ENCODE measurements at places on chromosomes 13 and 19.
A peak's percentile ranks its signal among the peaks of the same experiment; 100 is the strongest.

- no peak for DNase-seq
Observed at GRCh38 chr13:78786459-78786858, 127.5 kb upstream of the OBI1 start.

DNA sequence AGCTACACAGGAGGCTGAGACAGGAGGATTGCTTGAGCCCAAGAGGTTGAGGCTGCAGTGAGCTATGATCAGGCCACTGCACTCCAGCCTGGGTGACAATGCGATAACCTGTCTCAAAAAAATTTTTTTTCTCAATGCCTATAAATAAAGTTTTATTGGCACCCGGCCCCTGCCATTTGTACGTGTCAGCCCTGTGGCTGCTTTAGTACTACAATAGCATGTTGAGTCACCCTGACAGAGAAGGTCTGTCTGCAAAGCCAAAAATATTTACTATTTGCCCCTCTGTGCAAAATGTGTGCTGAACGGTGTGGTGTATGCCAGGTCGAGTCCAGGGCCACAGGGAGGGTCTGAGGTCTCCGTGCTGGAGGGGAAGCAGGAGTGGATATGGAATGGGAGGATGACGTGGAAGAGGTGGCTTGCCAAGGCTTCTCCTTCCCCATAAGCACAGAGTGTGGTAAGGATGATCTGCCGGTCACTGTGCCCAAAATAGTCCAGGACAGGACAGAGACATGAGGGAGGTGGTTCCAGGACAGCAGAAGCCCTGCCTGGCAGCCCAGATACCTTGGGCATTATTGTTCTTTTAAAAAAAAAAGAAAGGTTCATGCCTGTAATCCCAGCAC lies 10.0 kb downstream of the NMRK2 start:
- DNase-seq, result no peak

DNA sequence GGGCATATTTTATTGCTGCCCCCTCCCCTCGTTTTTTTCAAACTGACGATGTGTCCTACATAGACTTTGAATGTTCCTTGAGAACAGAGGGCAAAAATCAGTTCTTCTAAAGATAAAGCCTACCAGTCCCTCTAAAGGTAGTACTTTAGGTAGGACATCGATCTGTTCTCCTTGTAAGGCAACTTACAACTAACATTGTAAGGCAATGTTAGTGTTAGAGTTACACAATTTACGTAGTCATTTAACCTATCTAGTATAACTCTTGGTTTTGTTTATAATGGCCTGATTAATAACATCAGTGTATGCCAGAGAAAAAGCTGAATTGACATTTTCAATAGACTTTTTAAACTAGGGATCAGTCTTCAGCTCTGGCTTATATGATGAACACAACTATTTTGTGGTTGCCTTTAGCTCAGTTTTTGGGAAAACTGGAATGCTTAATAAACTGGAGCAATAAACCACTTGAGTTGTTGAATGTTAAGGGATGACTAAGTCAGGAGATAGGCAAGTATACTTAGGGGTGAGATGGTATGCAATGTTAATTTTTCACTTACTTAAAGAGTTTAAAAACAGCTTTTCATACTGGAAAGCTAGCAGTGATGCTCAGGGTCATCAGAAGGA lies 2.2 kb downstream of the NDFIP2 start:
- no peak for DNase-seq

GRCh38 chr19:4671185-4671851 lies 1.2 kb upstream of the MYDGF start:
- DNase-seq, result no peak

DNA sequence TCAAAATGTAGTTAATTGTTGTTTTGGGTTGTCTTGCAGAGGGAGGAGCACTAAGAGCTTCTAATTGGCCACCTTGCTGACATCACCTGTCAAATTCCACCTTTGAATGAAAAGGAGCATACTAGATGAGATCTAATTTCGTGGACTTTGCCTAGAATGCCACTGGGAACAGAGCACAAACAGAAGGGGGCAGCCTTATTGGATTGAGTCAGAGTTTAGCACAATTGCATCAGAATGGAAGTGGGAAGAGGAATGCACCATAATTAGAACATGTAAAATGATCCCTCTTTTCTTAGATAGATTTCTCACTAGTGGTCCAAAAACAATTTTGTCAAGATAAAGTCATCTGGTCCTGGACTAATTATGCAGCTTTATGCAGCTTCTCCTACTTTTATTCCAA lies 1552.2 kb downstream of the PCDH9 start:
- no peak for DNase-seq

- DNase-seq, result no peak
Observed at GRCh38 chr13:79468819-79469218, 12.1 kb upstream of the NDFIP2 start.

DNA sequence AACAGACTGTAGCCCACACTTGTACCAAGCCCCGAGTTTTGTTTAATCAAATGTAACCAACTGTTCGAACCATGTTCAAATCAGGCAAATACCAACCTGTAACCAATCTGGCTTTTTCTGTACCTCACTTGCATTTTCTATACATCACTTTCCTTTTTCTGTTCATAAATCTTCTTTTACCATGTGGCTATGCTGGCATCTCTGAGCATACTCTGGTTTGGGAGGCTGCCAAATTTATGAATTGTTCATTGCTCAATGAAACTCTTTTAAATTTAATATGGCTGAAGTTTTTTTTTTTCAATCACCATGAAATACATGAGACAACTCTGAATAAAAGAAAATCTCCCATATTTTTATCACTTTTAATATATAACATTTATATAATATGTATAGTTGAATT lies 256.1 kb downstream of the SLITRK6 start:
- no peak for DNase-seq

DNA sequence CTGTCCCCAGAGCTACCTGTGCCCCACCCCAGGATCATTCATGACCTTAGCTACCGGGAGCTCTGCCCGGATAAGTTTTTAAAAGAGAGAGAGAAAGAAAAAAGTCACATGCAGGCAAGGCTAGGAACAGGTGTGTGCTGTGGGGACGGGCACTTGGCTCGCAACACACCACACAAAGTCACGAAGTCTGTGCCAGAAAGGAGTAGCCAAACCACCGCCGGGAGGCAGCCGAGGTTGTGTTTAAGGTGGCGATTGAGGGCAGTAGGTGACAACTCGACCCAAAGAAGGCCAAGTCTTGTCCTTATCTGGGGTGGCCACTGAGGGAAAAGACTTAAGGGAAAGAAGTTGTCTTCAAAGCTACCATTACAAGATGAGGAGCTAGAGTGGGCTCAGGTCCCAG lies 4.6 kb upstream of the TSHZ3 start:
- DNase-seq, result no peak

DNA sequence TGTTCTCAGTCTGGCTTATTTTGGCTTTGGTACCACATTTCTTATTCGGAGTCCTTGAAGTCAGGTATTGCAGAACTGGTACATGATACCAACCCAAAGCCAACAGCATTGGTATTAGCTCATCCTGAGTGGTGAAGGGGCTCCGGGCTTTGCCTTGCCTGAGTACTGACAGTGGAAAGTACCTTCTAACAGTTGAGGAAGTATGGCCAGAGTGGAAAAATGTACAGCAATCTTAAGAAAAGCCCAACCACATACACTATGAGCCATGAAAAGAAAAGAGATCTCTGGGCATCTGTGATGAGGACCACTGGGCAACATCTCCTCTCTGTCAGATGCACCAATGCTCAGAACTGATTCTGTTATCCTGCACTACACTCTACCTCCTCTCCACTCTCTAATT lies 8.3 kb downstream of the LCP1 start:
- no peak for DNase-seq

- no peak for DNase-seq
Observed at GRCh38 chr19:27876489-27876888, 1336.5 kb downstream of the UQCRFS1 start.

GRCh38 chr13:98765996-98766519 lies 13.6 kb upstream of the SLC15A1 start:
- DNase-seq, result no peak

DNA sequence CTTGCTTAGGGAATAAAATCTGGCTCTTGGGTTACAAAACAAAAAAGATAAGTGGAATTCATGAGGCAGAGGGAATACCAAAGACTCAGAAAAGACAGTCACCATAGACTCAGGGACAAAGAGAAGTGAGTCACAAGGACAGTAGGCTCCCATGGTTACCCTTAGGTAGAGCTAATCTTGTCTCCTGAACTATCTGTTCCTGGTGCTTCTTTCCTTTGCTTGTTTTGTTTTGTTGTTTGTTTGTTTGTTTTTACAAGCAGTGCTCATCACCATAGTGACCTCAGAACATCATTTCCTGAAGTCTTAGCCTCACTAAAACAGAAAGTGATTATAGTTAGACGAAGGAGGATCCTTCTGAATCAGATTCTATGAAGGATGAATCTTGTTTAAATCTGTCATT lies 142.3 kb upstream of the SOX21 start:
- DNase-seq, result no peak

GRCh38 chr13:27466513-27466912 lies 16.1 kb upstream of the MTIF3 start:
- DNase-seq, result no peak

DNA sequence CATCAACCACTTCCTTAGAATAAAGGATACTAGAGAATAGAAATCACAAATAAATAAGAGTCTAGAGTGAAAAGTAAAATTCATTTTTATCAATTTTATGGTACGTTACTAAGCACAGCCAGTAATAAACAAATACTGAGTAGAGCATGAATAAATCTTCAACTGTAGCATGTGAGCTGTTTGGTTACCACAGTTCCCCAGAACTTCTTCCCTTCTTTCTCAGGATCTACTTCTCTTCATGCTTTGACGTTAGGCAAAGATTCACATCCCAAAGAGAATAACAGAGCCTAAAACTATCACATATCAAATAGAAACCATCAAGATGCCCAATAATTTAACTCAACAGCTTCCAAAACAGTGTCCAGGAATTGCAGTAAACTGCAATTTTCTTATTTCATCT lies 7.4 kb downstream of the RUBCNL start:
- DNase-seq, result no peak

- no peak for DNase-seq
Observed at GRCh38 chr19:13705928-13706447, 58.3 kb upstream of the MRI1 start.

DNA sequence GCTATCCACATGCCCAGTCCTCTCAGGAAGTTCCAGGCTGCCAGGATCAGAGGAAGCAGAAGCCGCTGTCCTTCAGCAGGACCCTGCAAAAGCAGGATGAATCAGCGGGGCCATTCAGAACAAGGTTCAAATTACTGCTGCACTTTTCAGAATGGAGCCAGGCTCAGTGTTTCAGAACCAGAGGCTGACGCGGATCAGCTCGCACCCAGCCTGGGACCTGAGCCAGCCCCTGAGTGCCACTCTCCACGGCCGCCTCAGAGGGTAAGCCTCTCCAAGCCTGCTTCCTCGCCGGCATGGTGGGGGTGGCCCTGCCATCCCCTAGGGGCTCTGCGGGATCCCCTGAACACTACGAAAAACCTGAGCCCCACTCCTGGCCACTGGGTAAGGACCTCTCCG lies 24.7 kb downstream of the RASA3 start:
- DNase-seq, result no peak

- no peak for DNase-seq
Observed at GRCh38 chr13:20525144-20525600, 485 bp downstream of the CRYL1 start.

- DNase-seq, result no peak
Observed at GRCh38 chr19:30385666-30386065, 13.5 kb downstream of the ZNF536 start.

- no peak for DNase-seq
Observed at GRCh38 chr13:107295416-107296140, 727.6 kb upstream of the ARGLU1 start.

GRCh38 chr13:73058432-73058735 lies 421 bp upstream of the KLF5 start:
- DNase-seq, result no peak

GRCh38 chr19:6260376-6260775 lies 19.4 kb downstream of the MLLT1 start:
- no peak for DNase-seq

DNA sequence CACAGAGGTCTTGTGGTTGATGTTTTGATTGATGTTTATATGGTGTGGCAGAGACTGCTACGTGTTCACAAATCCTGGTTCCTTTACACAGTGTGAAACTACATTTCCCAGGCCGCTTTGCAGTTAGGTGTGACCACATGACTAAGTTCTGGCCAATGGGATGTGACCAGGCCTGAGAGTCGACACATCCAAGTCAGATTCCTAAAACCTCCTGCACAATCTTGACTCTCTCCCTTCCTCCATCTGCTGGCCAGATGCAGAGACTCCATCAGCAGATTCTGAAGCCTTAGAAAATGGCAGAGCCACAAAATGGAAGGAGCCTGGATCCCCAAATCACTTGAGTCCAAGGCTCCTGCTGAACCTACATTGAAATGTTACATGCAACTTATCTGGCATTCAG lies 12.6 kb downstream of the CD37 start:
- DNase-seq, result peak; percentile 37

DNA sequence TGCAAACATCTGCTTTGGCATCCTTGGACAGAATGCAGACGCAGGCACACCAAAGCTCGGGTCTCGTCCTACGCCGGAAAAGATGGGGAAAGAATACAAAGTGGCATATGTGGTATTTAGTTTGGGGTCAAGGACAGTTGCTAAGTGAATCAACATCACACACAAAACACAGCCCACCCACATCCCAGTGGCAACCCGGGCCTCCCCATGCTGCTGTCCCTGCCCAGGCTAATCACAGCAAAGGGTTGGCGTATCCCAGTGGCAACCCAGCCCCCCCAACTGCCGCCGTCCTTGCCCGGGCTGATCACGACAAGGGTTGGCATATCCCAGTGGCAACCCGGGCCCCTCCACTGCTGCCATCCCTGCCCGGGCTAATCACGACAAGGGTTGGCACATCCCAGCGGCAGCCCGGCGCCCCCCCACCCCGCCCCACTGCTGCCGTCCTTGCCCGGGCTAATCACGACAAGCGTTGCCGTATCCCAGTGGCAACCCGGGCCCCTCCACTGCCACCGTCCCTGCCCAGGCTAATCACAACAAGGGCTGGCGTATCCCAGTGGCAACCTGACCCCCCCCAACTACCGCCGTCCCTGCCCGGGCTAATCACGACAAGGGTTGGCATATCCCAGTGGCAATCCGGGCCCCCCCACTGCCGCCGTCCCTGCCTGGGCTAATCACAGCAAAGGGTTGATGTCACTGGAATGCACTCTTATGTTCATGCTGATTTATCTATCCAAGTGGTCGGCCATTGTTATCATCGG lies 167.8 kb upstream of the SOX1 start:
- no peak for DNase-seq

DNA sequence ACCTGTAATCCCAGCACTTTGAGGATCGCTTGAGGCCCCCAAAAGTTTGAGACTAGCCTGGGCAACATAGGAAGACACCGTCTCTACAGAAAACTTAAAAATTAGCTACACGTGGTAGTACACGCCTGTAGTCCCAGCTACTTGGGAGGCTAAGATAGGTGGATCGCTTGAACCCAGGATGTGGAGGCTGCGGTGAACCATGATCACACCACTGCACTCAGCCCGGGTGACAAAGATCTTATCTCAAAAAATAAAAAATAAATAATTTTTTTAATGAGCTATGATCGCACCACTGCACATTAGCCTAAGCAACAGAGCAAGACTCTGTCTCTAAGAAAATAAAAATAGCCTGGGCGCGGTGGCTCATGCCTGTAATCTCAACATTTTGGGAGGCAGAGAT lies 6.6 kb downstream of the RCBTB2 start:
- no peak for DNase-seq

- DNase-seq, result no peak
Observed at GRCh38 chr19:13993590-13994300, 12.4 kb downstream of the RFX1 start.

Data from A172 (cell line).